ENCODE measurements at places on chromosomes 3 and 15.

DNA sequence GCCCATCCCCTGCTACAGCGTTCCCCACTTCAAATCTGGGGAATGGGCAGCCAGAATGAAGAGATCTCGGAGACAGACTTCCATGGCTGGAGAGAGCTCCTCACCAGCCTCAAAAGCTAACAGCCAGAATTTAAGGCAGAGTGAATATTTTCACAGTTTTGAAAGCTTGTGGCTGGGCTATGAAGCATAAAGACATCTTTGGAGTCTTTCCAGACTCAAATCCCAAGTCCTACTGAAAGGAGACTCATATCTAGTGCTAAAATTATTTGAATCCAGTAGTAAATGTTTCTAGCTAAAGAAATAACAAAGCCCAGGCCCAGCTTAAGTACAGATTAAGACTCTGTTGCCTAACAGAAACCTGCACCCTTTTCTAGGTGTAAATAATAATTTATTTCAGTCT, 628.4 kb upstream of the ALCAM start:
- DNase-seq: no peak

DNA sequence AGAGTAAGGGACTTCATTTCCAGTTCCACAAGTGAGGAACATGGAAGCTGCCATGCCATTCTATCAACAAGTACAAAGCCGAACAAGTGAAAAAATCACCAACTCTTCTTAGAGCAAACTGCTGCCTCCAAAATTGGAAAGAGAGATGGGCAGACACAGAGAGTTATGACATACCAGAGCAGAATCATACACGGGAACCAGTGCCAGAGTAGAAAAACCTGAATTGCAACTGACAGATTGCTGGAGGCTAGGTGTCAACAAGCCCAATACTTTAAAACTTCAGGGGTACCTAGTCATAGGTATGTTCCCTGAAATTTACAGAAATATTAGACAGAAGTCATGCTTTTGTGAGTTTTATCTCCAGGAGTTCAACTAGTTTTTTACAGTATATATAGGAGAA, 62.0 kb downstream of the TTBK2 start:
- DNase-seq: no peak

DNA sequence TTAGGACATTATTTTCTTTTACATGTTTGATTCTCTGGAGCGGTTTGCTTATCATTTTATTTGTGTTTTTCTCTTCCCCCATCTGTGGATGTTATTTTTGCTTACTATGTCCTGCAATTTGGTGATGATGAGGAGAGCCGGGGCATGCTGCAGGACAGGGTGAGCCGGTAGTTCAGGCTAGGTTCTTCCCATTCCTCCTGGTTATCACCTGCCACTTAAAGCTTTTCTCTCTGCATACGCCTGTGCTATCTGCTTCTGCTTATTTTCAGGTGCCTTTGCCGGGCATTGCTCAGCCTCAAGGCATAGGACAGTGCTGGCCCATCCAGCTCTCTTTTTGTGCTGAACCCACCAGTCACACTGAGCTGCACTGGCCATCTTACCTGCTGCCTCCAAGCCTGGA, 85.8 kb downstream of the MCTP2 start:
- DNase-seq: no peak

DNA sequence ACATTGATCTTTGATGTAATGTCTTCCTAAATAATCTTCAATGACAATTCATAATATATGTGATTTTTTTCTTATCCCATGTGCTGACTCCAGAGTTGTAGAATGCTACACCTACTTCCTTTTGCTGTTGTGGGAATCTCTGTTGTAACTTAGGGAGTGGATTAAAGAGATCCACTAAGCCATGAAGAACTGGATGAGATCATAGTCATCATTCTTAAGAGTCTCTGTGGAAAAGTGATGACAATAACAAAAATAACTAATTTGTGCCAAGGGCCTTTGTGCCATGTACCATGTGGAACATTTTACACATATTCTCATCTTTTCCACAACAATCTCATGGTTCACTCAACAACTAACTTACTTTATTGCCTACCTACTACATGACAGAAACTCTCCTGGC, 162.9 kb upstream of the PDZRN3 start:
- DNase-seq: no peak

- DNase-seq: no peak
Measured at GRCh38 chr3:108428586-108428985, 81.8 kb downstream of the MYH15 start.

- DNase-seq: no peak
Measured at GRCh38 chr3:154095832-154096421, 25.3 kb upstream of the ARHGEF26 start.

DNA sequence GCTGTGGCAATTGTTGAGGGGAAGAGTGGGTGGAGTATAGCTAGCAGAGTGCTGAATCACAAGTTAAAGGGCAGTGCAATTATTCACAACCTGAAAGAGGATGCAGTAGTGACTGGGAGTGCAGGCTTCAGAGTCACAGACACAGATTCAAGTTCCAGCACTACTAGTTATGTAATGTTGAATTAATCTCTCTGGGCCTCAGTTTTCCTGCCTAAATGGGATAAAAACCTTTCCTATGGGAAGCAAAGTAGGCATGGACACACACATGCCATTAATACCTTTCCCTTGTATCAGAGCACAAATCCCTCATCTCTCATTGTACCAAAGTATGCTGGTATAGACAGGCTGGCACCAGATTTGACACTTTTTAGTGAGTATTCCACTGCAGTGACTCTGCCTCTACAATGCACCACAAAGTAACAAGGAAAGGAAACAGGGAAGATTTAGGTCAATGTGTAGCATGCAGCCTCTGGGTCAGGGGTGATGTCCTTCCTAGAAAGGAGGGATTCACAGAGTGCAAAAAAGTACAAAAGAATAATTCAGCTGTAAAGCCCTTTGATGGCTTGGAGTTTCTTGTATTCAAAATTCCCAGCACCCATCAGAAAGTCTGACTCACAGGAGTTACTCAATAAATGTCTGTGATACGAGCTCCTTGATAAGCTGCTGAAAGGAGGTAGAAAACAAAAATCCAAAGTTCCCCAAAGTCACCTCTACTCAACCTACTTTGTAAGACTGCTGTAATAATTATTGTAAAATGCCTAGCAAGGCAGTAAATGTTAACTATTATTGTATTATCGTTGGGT, 507.5 kb upstream of the TGFBR2 start:
- no peak for DNase-seq

DNA sequence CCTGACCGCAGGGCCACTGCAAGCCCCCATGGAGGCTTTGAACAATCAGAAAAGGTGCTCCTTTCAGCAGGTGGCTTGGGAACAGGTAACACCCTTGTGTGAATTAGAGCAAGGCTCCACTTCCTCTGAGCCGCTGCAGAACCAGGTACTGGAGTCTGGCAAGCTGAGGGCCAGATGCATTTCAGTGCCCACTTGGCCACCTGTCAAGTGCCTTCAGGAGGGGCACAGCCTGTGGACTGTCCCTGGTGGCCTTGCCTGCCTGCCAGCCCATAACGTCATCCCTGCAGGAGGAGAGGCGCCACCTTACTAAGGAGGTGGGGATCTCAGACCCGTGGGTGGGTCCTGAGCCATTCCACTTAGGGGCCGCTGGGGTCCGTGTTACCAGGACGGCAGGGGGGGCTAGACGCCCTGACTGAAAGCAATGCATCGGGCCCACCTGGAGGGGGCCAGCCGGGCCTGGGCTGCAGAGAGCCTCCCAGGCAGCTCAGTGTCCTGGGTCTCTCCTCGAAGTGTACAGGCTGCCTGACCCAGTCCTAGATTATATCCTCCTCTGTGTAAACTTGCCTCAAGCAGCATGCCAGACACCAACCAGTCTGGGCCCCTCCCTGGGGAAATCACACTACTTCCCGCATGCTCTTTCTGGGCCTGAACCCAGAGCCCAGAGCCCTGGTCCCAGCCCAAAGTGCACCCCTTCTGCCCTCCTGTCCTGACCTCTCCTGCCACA, 16.1 kb downstream of the SPTBN5 start:
- DNase-seq: no peak

- DNase-seq: no peak
Measured at GRCh38 chr3:129520960-129521359, 7.5 kb upstream of the RHO start.

- DNase-seq: no peak
Measured at GRCh38 chr3:57093489-57093888, 33.0 kb downstream of the SPATA12 start.

- DNase-seq: no peak
Measured at GRCh38 chr3:14301558-14301957, 100.8 kb upstream of the SLC6A6 start.

DNA sequence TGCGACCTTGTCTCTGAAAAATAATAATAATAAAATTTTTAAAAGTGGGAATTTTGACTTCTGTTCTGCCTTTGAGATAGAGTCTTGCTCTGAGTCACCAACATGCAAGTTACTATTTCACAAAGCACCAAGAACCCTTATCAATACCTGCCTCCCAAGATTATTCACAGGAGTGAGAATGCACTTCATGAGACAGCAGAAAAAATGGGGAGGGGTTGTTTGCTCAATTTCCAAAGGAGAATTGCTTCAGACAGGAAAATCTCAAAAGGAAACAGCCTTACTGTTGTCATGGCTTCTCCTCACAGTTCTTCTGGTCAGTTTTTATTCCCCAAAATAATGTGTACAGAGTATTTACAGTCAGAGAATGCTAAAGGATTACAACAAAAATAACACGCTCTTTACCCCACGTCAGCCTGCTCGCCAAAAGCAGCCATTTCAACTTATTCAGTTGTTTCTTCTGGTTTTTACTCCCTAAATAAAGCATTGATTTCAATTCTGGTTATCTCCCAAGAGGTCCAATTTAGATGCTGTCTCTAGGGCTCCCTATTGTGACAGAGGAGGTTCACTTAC, 89.0 kb downstream of the PPCDC start:
- DNase-seq: no peak

- DNase-seq: no peak
Measured at GRCh38 chr3:105527949-105528348, 161.2 kb downstream of the ALCAM start.

- no peak for DNase-seq
Measured at GRCh38 chr3:105351821-105352220, 14.9 kb upstream of the ALCAM start.

Data from germinal center (tissue), 1 donor.